ENCODE measurements at places on chromosomes 2 and 18.

DNA sequence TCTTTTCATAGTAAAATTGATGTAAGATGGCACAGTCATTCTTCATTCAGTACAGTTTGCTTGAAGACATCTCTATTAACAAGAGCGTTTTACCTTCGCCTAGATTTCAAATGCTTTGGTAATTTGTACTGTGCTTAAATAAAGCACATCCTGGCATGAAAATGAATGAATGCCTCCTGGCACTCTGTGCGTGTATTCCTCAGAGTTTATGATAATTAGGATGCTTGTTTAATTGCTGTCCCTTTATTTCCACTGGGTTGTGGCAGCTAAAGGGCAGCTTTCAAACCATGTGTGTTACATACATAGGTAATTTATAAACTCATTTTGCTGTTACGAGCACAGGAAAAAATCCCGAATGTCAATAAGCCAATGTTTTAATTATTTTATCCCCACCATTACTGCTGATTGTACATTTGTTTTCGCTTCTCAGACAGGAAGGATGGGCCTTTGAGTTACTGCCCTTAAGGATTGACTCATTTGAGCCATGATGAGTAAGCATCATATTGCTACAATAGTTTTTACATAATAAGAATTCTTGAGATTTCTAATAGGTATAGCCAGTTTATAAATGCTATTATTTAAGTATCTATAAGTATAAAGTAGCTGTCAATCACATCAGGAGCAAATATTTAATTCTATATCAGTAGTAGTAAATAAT lies 516.5 kb downstream of the XIRP2 start:
- no peak for DNase-seq

DNA sequence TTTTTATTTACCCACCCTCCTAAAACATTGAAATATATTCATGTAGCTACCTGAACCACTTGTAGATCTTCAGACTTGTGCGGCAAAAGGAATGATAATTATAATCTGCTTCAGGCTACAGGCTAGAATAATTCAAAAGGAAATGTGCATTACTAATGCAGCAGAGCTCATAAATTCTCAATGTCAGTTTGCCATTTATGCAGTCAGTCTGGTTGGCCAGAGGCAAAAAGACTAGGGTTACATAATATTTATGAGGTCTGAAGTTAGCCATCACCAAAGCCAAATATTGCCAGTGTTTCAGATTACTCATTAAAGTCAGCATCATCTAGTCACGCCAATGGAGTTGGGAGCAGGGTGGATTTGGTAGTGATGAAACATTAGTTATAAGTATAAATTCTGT lies 38.9 kb downstream of the METAP1D start:
- DNase-seq, result no peak

DNA sequence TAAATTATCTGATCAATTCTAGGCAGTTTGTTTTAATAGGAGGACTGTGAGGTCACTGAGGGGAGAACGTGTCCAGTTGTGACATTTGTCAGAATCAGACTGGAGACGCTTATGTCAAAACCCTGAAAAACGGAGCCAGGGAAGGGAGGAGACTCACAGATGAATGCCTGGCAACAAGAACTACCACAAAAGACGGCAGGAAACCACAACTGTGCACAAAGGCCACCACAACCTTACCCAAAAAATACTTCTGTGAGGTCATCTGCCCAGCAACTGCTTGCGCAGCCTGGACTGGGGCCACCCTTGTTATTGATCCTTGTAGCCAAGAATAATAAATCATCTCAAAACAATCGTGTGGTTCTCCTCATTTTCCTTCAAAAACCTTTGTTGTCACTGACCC lies 173.0 kb upstream of the ALKAL2 start:
- no peak for DNase-seq

DNA sequence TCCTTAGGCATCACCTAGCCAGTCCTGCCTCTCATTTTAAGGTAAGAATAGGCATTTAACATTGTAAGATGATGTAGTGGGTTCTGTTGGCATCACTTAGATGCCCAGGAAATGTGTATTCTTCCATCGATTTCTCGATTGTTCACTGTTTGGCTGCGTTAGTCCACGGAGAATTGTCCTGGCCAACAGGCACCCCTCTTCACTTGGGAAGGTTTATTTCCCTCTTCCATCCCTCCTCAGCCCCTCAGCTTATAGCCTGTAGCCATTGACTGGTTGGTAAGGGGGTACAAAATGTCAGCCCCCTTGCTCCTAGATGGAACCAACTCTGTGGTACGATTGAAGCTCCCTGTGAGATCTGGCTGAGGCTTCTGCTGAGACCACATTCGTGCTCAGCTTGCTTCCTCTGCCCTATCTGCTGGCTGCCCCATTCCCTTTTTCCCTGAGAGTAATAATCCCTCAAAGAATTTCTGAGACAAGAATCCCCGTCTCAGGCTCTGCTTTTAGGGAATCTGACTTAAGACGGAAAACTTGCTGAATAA lies 43.4 kb downstream of the PLEKHA3 start:
- DNase-seq, result no peak

GRCh38 chr18:77157312-77157711 lies 24.7 kb upstream of the MBP start:
- DNase-seq, result no peak

DNA sequence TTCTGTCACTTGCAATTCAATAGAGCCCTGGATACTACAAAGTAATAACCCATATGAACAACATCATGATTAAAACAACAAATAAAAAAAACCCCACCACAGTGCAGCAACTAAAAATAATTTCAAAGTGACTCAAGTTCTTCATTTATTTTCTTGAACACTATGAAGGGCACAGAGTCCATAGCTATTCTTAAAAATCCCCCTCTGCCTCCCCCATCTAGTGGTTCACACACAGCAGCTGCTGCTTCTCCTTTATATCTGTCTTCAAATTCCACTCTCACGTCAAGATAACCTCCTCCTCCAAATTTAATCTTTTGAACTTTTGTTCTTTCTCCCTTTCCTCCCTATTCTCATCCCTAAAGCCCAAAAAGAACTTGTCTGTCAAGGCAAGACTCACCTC lies 591.3 kb downstream of the ZEB2 start:
- no peak for DNase-seq

GRCh38 chr2:233470839-233471238 lies 95.7 kb downstream of the USP40 start:
- DNase-seq, result no peak

- no peak for DNase-seq
These were observed 22.3 kb upstream of the GPR17 start for GRCh38 chr2:127623388-127624319.

Data from NCI-H748 treated with DMSO at 0.1 percent for 48 hours (cell line).